Stimulated activated CD4-positive, alpha-beta T cell treated with anti-CD3 and anti-CD28 coated beads, Interleukin-4, amount 100 ng/mL, for 24 hours (primary cell): ENCODE measurements at places on chromosomes 6 and 20.

- no peak for DNase-seq
Measured at GRCh38 chr20:2458919-2459499, 11.6 kb downstream of the SNRPB start.

DNA sequence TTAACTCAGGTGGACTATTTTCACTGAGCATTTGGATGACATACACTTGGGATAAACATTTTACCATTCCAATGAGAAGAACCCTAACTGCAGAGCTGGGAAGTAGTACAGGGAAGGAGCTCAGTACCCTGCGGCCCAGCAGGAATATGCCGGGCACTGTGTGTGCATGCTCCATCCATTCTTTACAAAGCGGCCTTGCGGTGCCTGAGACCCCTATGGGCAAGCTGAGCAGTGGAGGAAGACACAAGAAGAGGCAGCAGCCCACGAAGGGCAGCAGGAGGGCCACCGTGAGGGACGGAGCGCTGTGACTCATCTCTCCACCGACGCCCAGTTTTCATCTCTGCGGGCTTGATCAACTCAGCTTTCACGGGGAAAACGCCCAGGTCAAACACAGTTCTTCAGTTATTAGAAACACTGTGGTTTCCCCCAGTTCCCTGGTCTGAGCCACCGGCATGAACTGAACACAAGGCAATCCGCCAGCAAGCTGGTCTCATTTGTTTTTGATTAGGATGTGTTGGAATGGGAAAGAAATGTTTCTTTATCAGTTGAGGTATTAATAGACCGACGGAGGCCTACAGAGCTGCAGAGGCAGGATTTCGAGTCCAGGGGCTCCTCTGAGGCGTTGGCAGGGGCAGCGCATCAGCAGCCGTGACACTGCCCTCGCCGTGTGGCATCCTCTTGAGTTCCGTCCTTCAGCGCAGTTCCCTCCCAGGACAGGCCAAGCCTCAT, 44.9 kb downstream of the IRF4 start:
- DNase-seq, result no peak

GRCh38 chr6:18308070-18308735, 43.9 kb upstream of the DEK start:
- no peak for DNase-seq

- no peak for DNase-seq
Measured at GRCh38 chr20:23341073-23341472, 9.5 kb upstream of the NXT1 start.

GRCh38 chr6:46688966-46689335, 1.3 kb downstream of the TDRD6 start:
- no peak for DNase-seq

GRCh38 chr6:11042025-11042749, 1.9 kb downstream of the ELOVL2 start:
- no peak for DNase-seq

- DNase-seq, result no peak
Measured at GRCh38 chr6:116969211-116969863, 92.3 kb downstream of the RFX6 start.

- no peak for DNase-seq
Measured at GRCh38 chr6:38259736-38260135, 380.0 kb downstream of the BTBD9 start.

DNA sequence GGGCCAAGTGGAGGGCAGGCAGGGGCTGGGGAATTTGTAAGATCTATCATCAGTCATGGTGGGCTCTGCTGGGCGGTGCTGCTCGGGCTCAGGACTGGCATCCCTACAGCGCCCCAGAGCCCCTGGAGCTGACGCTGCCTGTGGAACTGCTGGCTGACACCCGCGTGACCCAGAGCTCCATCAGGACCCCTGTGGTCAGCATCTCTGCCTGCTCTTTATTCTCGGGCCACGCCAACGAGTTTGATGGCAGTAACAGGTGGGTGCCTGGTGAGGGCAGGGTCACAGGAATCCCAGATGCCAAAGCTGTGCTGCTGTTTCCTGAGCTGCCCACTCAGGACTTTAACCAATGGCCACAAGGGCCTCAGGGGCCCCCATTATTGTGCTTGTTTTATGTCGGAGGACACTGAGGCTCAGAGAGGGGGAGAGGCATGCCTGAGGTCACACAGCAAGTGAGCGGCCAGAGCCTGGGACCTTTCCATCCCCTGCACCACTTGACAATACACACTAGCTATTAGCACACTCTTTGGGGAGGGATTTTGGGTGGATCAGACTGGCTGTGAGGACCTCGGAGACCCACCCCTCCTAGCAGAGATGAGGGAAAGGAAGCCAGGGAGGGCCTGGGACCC, 6.3 kb downstream of the BPIFB2 start:
- no peak for DNase-seq

DNA sequence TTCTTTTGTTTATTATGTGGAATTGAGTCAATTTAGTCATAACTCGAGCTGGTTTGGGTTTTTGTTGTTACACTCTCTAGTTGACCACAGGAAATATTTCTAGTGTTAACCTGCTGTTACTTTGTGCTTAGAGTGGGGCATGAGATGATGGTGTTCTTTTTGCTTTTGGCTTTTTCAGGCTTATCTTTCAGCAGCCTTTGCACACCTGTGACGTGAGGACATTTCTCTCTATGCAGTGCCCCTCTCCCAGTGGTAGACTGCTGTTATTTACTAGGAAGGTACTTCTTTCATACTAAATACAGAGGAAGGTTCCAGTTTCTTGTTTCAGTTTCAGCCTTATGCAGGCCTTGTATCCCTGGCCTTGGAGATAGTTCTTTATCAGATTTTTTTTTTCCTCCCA, 766.8 kb upstream of the MAN1A1 start:
- DNase-seq, result no peak

- no peak for DNase-seq
Measured at GRCh38 chr20:22920898-22921297, 114.2 kb upstream of the SSTR4 start.

- DNase-seq, result no peak
Measured at GRCh38 chr20:47726632-47727031, 58.6 kb downstream of the SULF2 start.

- DNase-seq, result peak; percentile 17
Measured at GRCh38 chr20:32281711-32282110, 4.3 kb downstream of the KIF3B start.

DNA sequence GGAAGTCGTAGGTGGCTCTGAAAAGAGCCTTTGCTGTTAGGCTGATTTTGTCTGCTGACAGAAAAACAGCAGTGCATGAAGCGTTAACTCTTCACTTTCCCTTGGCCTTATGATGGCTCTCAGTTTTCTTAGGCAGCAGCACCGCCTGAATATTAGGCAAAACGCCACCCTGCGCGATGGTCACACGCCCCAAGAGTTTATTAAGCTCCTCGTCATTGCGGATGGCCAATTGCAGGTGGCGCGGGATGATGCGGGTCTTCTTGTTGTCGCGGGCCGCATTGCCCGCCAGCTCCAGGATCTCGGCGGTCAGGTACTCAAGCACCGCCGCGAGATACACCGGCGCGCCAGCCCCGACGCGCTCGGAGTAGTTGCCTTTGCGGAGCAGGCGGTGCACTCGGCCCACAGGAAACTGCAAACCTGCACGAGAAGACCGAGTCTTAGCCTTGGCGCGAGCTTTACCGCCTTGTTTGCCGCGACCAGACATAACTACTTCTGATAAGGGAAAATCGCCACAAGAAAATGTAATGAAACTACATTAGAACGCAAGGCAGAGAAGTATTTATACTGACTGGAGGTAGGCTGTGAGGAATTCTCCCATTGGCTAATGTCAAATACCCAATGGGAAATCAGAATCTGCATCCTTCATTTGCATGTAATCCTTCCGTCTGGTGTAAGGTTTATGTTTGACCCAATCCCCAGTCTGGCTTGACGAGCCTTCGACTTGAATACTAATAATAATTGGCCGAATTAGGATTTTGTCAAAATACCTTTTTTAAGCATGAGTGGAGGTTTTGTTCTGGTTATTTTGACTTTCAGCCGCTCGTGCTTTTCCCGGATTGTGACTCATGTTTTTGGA, 53.9 kb upstream of the HFE start:
- DNase-seq, result peak; percentile 62

GRCh38 chr6:170052991-170053821, 237.7 kb downstream of the DLL1 start:
- no peak for DNase-seq

DNA sequence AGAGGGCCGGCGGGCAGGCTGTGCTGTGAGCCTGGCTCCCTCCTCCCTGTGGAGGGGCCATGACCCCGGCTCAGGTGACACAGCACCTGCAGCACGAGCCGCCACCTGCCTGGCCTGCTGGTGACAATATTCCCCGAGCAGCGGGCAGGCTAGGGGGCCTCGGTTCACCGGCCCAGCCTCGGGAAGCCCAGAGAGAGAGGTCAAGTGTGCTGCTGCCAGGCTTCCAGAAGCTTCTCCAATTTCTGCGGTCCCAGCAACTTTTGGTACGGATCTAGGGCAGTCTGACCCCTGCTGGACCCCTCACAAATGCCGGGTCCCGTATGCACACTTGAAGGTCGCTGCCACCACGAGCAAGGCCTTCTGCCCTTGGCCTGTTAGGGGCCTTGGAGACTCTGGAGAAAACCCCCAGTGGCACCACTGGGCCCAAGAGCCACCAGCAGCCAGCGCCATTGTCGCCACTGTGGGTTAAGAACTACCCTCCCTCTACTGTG, 38.6 kb upstream of the NOL4L start:
- no peak for DNase-seq

- DNase-seq, result no peak
Measured at GRCh38 chr6:118844915-118845314, 49.0 kb upstream of the ASF1A start.

DNA sequence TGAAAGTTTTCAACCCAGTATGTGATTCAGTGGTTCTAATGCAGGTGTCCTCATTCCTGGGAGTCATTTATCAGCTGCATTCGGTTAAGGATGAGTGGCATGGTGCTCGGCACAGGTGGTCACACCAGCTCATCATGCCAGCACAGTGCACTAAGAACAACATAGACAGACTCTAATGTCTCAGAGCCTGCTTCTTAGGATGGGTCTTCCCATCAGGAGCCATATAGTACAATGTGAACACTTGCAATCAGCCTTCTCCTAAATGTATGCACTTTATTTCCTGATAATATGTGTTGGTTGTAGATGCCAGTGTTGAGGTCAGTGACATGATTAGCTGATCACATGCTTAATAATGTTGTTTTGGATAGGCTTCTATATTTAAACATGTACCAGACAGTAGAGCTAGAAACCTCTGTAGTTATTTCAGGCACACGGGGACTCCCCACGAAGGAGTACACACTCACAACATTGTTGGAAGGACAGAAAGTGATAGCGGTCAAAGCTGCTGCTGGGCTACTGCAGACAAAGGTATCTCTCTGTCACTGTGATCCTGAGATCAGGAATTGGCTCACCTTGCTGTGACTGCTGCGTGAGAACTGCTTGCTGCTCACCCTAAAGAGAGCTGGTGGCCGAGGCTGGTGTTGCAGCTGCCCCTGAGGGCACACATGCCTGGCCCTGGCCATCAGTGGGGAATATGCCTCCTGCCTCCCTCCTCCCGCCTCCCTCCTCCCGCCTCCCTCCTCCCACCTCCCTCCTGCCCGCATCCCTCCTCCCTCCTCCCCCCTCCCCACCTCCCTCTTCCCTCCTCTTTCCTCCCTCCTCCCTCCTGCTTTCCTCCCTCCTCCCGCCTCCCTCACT, 195.4 kb downstream of the SMOC2 start:
- no peak for DNase-seq

GRCh38 chr6:167988945-167989841, 8.3 kb upstream of the KIF25 start:
- no peak for DNase-seq

DNA sequence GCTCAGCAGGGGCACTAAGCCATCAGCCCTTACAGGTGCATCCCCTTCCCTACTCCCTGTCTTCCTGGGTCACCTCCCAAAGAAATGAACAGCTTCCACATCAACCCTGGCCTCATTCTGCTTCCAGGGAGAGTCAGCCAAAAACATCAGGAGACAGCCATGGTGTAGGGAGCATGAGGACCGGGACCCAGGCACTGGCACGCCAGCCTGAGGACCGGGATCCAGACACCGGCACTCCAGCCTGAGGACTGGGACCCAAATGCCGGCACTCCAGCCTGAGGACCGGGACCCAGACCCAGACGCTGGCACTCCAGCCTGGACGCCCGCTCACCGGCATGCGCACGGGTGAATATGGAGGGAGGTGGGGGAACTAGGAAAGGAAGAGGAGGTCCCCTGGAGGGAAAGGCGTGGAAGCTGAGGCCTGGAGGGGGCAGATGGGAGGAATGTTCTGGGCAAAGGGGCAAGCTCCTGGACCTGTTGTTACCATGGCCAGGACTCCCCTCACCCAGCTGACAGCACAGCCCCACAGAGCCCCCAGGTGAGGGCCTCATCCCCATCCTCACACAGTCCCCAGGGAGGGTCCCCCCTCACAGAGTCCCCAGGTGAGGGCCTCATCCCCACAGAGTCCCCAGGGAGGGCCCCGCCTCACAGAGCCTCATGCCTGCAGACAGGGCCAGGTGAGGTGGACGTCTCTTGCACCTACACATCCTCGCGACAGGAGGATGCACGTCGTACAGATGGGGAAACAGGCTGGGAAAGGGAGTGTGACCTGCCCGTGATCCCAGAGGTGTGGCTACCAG, 26.0 kb upstream of the MRGBP start:
- DNase-seq, result no peak

DNA sequence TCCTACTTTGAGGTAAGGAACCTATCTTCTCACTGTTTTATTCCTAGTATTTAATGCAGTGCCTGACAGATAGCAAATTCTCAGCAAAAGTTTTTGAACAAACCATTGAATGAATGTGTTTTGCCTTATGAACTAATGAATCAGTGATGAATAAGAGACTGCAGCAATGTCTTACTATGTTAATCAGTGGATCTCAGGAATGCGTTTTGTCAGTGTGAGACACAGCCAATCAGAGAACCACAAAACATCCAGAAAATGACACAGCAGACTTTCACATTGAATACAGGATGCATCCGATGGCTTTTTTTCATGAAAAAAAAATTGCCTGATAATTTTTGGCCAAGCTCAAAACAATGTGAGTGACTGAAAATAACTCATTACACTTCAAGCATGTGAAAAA, 270.5 kb downstream of the BMP2 start:
- no peak for DNase-seq

- DNase-seq, result no peak
Measured at GRCh38 chr6:1639430-1639829, 29.7 kb downstream of the FOXC1 start.

- no peak for DNase-seq
Measured at GRCh38 chr20:481167-481566, 18.8 kb upstream of the TBC1D20 start.

GRCh38 chr6:15324427-15324985, 78.6 kb downstream of the JARID2 start:
- no peak for DNase-seq

DNA sequence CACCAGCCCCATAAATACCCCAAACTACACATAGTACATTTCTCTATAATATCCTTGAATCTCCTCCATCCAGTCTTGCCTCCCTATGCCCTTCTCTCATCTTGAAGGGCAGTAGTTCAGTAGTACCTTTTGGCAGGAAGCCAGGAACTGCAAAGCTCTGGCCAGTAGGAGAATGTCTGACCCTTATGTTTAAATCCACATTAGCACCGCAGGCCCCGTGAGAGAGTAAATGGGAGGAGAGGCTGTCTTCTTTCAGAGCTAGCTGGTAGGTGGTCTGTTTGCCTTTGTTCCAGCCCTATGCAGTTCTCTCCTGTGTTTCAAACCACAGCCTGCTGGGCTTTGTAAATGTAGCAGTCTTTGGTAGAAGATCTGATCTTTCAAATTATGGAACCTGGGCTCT, 690.7 kb downstream of the DOK5 start:
- DNase-seq, result no peak
